ENCODE measurements at places on chromosomes 3 and 15. TPM values are rescaled to one million over a fixed set of nuclear protein-coding genes. Genes with fewer than 3 reads are reported as not detected.

GRCh38 chr3:149990423-149990948 is 19.8 kb upstream of the PFN2 start:
- no peaks in the 10 kb centered on the region for H3K36me3 ChIP-seq
- H3K4me3 ChIP-seq: no peak overlapping the region
- H3K27me3 ChIP-seq: no peaks in the 10 kb centered on the region
- DNase-seq: no peak

DNA sequence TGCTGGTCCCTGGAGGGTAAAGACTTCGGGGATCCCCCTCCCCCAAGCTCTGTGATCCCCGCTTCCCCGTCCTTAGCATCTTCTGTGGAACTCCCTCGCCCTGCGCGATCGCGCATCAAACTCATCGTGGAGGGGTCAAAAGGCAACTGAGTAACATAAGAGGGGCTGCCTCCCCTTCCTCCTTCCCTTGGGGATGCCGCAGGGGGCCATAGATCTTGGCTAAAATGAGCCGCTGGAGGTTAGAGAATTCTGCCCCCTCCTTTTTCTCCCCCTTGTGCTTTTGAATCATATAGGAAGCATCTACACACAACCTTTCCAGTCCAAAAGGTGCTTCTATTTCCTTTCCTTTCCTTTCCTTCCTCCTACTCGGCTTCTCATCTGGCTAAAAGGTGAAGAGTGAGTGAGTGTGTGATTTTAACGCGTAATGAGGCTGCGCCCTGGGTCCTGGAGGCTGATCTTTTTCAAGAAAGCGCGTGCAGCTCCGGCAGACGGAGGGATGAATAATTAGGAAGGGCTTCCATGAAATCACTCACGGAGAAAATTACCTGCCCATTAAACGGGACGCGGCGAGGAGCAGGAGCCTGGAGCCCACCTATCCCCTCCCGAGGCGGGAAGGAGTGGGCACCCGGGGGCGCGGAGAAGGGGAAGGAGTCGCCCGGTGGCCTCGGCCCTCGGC is 831 bp upstream of the ROBO2 start:
- H3K27me3 ChIP-seq: no peaks in the 10 kb centered on the region
- peak overlapping the region; percentile 63 for H3K4me3 ChIP-seq
- DNase-seq: no peak
- H3K4me1 ChIP-seq: no peaks in the 10 kb centered on the region
- no peaks in the 10 kb centered on the region for H3K36me3 ChIP-seq
- peak overlapping the region; percentile 63 for H3K27ac ChIP-seq

- DNase-seq: no peak
- no peak overlapping the region for H3K27ac ChIP-seq
- H3K4me1 ChIP-seq: no peaks in the 10 kb centered on the region
- H3K36me3 ChIP-seq: no peaks in the 10 kb centered on the region
- H3K27me3 ChIP-seq: no peaks in the 10 kb centered on the region
Observed at GRCh38 chr3:25527801-25528200, 99.7 kb downstream of the RARB start.

DNA sequence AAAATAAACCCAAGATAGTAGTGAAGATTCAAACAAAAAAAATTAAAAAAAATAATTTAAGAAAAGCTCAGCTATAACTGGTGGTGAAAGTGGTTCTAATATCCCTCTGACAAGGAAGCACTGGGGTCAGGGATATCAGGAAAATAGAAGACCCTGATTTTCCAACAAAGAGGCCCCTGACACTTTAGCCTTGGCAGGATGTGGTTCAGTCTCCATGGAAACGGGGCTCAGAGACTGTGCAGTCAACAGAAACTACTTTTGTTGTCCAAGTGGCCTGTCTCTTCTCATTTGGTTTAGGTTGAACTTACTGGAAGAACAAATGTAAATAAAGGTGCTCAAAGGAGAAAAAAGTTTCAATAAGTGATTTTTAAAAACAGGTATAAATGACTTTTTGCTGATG is 27.2 kb downstream of the INTS14 start:
- H3K27ac ChIP-seq: no peak overlapping the region
- no peak for DNase-seq
- H3K4me1 ChIP-seq: no peaks in the 10 kb centered on the region
- peaks cover 45% of the 10 kb centered on the region for H3K36me3 ChIP-seq

DNA sequence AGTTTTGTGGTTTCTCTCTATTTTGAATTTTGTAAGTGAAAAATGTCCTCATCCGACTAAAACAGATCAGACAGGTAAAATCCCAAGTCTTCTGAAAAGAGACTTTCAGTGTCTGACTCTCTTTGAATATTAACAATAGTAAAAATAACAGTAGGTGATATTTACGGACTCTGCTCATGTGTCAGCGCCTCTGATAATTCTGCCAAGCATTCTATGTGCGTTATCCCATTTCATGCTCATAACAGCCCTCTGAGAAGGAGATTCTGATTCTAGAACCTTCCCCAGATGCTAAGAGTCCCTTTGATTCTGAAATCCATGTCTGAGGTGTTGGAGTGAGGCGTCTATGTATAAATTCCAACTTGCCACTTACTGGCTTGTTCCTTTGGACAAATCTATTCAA is 282.8 kb downstream of the FEZF2 start:
- DNase-seq: no peak
- no peak overlapping the region for H3K4me3 ChIP-seq
- no peaks in the 10 kb centered on the region for H3K36me3 ChIP-seq
- H3K27ac ChIP-seq: no peak overlapping the region
- H3K4me1 ChIP-seq: no peaks in the 10 kb centered on the region

GRCh38 chr3:180913581-180914404 is 1.3 kb downstream of the FXR1 start:
- DNase-seq: no peak
- H3K27me3 ChIP-seq: no peaks in the 10 kb centered on the region
- no peaks in the 10 kb centered on the region for H3K4me1 ChIP-seq
- no peak overlapping the region for H3K27ac ChIP-seq
- no peaks in the 10 kb centered on the region for H3K36me3 ChIP-seq

DNA sequence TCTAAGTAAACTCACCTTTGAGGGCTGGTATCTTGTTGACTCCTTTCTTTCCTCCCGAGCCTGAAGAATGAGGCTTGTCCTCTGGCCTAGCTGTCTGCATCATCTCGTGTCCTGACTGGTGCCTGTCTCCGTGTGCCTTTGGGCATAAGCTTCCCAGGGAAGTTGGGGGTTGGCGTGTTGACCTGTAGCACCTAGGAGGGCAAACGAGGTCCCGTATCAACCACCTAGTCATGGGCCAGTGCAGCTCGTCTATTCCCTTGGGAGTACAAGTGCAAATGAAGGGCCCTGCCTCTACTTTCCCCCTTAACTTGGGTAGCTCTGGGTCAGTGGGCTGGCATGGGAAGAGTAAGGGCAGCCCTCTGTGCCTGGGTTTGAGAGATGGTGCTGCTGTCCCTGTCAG is 8.7 kb downstream of the TEX264 start:
- H3K27me3 ChIP-seq: no peaks in the 10 kb centered on the region
- DNase-seq: no peak
- H3K4me3 ChIP-seq: no peak overlapping the region
- no peaks in the 10 kb centered on the region for H3K4me1 ChIP-seq

GRCh38 chr3:11622586-11623550 is 20.8 kb downstream of the VGLL4 start:
- H3K36me3 ChIP-seq: no peaks in the 10 kb centered on the region
- no peak overlapping the region for H3K27ac ChIP-seq
- H3K4me1 ChIP-seq: peaks cover 39% of the 10 kb centered on the region
- no peak for DNase-seq
- no peaks in the 10 kb centered on the region for H3K27me3 ChIP-seq

- H3K27me3 ChIP-seq: no peaks in the 10 kb centered on the region
- no peak overlapping the region for H3K4me3 ChIP-seq
- H3K4me1 ChIP-seq: peaks cover 68% of the 10 kb centered on the region
- peak overlapping the region; percentile 77 for H3K27ac ChIP-seq
- peak; percentile 58 for DNase-seq
Observed at GRCh38 chr3:120418866-120419490, 31.8 kb downstream of the FSTL1 start.

DNA sequence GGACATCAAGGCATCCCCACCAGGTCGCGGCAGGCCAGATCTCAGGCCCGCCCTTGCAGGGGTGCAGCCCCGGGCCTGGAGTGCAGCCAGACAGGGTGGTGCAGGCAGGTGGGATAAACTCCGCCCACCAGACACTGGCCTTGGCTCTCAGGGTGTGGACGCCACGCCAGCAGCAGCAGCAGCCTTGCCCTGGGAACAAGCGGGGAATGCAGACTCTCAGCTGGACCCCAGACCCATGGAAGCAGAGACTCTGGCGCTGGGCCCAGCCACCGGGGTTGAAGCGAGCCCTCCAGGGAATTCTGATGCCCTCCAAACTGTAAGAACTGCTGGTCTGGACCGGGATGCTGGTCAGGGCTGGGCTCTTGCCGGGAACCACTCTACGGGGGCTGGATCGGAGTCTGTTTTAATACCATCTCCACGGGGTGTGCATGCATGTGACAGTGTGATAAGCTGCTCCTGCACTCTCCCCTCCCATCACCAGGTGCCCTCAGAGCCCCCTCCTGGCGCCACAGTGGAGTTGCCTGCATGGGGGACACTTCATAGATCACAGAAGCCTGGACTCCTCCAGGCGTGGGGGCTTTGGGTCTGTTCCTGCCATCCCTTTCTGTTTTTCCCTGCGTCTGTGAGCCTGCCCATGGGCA is 142.7 kb downstream of the NSMCE3 start:
- no peaks in the 10 kb centered on the region for H3K27me3 ChIP-seq
- H3K4me3 ChIP-seq: no peak overlapping the region
- H3K36me3 ChIP-seq: no peaks in the 10 kb centered on the region
- DNase-seq: no peak

GRCh38 chr3:33439546-33440327 is 468 bp downstream of the UBP1 start:
- H3K27me3 ChIP-seq: no peaks in the 10 kb centered on the region
- H3K4me3 ChIP-seq: peak overlapping the region; percentile 96
- H3K36me3 ChIP-seq: no peaks in the 10 kb centered on the region

DNA sequence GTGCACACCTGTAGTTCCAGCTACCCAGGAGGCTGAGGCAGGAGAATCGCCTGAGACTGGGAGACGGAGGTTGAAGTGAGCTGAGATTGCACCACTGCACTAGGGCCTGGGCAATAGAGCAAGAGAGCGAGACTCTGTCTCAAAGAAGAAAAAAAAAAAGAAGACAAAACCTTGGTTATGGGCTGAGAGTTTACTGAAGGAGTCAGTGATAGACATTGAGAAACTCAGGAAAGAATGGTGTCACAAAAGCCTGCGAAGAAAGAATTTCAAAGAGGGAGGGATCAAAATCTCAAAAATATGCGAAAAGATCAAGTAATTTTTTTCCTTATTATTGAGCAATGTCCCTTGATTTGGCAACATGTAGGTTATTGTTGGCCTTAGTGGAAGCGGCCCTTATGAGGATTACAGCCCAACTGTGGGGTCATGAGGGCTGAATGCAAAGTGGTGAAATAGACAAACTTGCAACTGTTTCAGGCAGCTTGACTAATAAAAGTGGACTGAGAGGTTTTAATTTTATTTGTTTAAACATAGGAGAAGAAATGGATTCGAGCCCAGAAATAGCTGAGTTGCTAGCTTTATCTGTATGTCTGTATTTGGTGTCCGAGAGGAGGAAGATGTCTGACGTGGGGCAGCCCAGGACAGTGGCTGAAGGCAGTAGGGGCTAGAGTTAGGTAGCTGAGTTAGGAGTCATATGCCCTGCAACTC is 18.8 kb upstream of the CELF6 start:
- no peak overlapping the region for H3K27ac ChIP-seq
- H3K4me3 ChIP-seq: no peak overlapping the region
- no peaks in the 10 kb centered on the region for H3K4me1 ChIP-seq
- no peak for DNase-seq

Gene SYNPR
- not detected for total RNA-seq

DNA sequence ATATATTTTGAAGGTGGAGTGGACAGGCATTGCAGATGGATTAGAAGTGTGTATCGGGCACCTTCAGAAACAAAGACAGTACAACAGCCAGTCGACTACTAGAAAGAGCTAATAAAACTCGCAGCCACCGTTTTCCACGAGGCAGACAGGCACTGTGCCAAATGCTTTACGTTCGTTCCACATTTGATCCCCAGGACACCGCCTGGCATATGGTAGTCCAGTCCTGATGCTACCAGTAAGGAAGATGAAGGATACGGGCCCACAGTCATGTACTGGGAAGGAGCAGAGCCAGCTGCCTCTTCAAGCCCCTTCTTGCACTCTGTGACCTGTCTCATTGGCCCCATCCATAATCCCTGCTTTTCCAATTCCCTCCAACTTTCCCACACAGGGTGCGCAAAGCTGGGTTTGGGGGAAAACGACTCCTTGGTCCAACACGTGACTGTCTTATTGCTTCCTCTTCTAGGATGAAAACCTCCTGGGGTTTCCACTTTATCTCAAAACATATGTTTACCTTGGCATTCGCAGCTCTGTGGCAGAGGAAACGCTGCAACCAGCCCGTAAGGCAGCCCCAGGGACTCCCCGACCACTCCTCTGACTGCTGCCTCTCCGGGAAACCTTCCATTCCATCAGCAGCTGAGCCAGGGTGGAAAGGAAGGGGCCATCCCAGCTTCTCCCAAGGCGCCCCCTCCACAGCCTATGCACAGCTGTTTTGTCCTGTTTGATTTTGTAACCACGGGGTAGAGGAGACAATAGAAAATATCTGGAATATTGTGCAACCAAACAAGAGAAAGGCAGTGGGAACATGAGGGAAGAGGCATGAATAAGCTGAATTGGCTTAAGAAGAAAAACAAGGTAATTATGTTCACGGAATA is 107.4 kb downstream of the ADAMTS17 start:
- H3K4me1 ChIP-seq: no peaks in the 10 kb centered on the region
- H3K27ac ChIP-seq: no peak overlapping the region
- no peak overlapping the region for H3K4me3 ChIP-seq
- no peak for DNase-seq
- no peaks in the 10 kb centered on the region for H3K36me3 ChIP-seq

DNA sequence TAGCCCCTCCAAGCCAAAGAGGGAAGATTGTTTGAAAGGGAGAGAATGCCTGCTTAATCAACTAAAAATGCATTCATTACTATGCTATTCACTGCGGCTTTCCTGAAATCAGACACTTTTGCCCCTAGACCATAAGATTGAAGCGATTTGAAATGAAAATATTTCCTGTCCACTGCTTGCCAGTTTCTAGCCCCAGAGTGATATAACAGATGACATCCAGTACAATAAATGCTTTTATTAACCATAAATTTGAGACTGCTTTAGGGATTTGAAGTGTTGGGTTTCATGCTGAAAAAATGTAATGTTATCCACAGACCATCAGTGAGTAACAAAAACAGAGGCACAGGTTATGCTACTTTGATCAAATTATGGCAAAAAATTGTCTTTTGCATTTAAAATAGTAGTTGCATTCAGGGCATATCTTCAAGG is 14.1 kb downstream of the IL17RD start:
- no peaks in the 10 kb centered on the region for H3K27me3 ChIP-seq
- no peaks in the 10 kb centered on the region for H3K36me3 ChIP-seq
- H3K27ac ChIP-seq: no peak overlapping the region
- H3K4me1 ChIP-seq: no peaks in the 10 kb centered on the region

Gene UBE2Q2
- 40.3 TPM for total RNA-seq

DNA sequence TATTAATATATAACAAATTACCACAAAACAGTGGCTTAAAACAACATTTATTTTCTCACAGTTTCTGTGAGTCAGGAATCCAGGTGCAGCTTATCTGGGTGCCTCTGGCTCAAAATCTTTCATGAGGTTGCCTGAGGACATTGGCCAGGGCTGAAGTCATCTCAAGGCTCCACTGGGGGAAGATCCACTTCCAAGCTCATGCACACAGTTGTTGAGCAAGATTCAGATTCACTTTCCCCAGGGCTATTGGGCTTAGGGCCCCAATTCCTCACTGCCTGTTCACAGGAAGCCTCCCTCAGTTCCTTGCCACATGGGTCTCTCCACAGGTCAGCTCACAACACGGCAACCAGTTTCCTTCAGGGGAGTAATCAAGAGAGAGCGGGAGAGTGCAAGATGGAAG is 35.0 kb downstream of the RFTN1 start:
- peaks cover 21% of the 10 kb centered on the region for H3K4me1 ChIP-seq
- H3K27me3 ChIP-seq: no peaks in the 10 kb centered on the region
- H3K27ac ChIP-seq: no peak overlapping the region
- peaks cover 4% of the 10 kb centered on the region for H3K36me3 ChIP-seq
- no peak overlapping the region for H3K4me3 ChIP-seq
- no peak for DNase-seq

Data from ascending aorta (tissue), 2 donors.